LoVo (cell line): ENCODE measurements at places on chromosomes 7 and 10.
A peak's percentile ranks its signal among the peaks of the same experiment; 100 is the strongest.

GRCh38 chr10:104069613-104070012, 16.1 kb downstream of the COL17A1 start:
- DNase-seq: peak; percentile 6

DNA sequence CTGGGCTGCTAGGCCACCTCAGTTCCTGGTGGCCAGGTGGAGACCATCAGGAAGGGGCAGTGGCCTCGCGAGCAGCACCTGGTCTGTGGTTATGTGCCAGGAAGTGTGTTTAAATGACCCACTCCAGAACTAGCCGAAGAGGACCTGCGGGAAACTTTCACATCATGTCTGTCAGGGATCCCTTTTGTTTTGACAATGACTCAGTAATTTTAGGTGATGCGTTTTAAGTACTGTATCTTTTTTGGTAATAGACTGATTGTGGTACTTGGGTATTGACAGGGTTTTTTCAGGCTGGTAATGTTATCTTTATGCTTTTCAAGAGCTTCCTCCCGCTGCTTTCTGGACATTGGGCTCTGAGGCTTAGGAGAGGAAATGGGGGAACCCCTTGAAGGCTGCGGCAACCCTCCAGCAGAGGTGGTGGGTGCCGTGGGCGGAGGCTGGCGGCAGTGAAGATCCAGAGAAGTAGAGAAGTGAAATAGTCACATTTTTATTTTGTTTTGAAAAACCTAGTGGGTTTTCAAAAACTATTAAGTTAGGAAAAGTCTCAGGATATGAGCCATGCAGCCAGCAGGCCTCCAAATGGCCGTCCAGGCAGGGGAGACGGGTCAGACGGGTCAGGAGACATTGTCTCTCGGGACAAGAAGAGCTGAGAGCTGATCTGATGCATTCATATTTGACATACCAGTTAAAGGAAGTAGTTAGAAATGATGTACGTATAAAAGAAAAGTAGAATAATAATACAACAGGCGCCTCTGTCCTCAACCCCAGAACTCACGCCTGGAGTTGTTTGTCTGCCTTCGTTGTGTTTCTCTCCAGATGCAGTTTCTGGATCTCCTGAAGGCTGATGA, 27.7 kb downstream of the PPP2R2D start:
- no peak for DNase-seq

- DNase-seq: no peak
Measured at GRCh38 chr10:33132626-33133025, 174.6 kb upstream of the ITGB1 start.

GRCh38 chr10:14153570-14154055, 177.1 kb downstream of the FRMD4A start:
- DNase-seq: no peak

DNA sequence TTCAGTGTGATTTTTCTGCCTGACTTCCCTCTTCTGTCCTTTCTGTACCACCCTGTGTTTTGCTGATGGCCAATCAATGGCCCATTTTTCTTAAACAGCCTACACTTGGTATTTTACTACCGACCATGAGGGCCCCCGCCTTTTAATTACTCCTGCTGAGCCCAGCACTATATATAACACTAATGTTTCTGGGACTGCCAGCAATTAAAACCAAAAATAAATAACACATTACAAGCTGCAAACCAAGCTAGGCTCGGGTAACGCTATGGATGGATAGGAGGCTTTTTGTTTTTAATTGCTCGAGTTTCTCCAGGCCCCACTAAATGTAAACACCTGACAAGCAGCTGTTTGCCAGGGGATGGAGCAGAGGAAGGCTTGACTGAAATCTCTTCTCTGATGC, 915.4 kb upstream of the AUTS2 start:
- DNase-seq: no peak

GRCh38 chr7:107854989-107855388, 36.0 kb upstream of the DLD start:
- DNase-seq: peak; percentile 24

DNA sequence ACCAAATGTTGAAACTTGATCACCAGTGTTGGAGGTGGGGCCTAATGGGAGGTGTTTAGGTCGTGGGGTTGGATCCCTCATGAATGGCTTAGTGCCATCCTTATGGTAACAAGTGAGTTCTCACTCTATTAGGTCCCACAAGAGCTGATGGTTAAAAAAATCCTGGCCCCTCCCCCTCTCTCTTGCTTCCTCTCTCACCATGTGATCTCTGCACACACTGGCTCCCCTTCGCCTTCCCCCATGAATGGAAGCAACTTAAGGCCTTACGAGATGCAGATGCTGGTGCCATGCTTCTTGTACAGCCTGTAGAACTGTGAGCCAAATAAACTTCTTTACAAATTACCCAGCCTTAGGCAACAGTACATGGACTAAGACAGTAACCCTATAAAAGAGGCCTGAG, 62.7 kb downstream of the PPP1R3C start:
- DNase-seq: no peak

GRCh38 chr7:93092757-93093370, 24.9 kb downstream of the SAMD9 start:
- no peak for DNase-seq

- DNase-seq: peak; percentile 34
Measured at GRCh38 chr10:62934258-62934657, 118.1 kb upstream of the EGR2 start.

- no peak for DNase-seq
Measured at GRCh38 chr10:97254694-97255093, 37.7 kb downstream of the ARHGAP19 start.

GRCh38 chr7:52146871-52147634, 830.4 kb upstream of the COBL start:
- DNase-seq: peak; percentile 23

GRCh38 chr7:147485660-147486210, 1104.8 kb upstream of the C7orf33 start:
- DNase-seq: no peak
